ENCODE measurements at places on chromosomes 7 and 10. TPM values are rescaled to one million over a fixed set of nuclear protein-coding genes. Genes with fewer than 3 reads are reported as not detected.

The TEX36 gene
- not detected for total RNA-seq

The PTF1A gene
- total RNA-seq, result 0.51 TPM

DNA sequence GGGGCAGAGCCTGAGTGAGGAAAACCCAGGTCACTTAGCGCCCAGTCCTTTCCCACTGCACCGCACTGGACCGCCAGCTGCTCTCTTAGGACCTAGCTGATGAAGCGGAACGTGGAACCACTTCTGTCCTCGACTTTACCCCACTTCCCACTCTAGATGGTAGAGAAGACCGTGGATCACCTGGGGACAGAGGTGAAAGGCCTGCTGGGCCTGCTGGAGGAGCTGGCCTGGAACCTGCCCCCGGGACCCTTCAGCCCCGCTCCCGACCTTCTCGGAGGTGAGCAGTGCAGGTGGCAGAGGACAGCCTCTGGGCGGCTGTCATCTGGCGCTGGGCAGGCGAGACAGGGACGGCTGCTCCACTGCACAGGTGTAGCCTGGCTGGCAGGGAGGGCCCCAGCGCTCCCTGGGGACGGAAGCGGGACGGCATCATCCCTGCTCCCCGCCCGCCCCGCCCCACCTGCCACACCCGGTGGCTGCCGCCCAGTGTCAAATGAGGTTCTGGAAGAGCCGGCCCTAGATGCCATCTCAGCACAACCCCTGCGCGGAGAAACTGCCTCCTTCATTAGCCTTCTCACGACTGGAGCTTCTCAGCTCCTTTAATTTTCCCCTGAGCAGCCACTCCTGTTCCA lies 11.7 kb downstream of the PLAC9 start:
- no peak for DNase-seq

DNA sequence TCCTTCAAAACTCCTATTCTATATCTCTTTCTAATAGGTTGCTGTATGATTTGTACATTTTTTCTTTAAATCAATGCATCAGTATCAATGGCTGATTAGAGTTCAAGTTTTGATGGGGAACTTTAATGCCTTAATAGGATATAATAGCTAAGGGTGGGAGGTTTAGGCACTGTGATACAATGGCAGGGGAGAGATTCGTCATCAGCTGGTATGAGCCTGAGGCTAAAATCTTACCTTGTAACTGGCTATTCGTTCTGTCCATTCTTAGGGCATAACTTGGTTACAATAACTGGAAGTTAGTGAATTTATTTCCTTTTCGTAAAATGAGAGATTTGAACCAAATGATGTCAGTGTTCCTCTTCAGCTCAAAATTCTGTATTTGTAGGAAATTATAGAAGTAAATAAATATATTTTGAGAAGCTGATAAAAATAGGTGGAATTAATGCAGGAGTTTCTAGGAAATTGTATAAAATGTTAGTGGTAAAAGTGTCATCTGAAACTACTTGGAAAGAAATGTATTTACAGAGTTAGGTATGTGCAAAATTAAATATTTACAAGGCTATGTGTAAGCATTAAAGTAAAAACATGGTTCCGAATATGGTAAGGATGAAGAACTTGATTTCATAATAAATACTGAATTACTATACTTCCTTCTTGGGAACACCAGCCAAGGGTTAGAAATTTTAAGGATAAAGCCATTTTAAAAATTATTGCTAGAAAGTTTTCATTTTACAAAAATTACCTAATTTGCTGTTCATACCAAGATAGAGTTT lies 27.5 kb upstream of the NAMPT start:
- no peak for DNase-seq

DNA sequence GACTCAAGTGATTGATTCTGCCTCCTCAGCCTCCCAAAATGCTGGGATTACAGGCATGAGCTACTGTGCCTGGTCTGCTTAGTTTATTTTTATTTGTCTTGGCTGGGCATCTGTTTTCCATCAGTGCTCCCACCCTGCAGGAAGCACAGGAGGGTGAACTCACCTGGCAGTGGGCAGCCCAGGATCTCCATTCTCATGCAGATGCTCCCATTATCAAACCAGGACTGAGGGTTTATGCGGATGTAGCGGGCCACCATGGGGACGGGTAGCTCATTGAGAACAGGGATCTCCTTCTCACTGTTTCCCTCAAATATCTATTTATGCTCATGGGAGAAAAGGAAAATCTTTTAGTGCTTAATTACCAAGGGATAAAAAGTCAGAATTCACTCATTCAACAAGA lies 93.8 kb downstream of the CPXM2 start:
- DNase-seq, result peak; percentile 7

All from type B pancreatic cell (in vitro differentiated cells).